ENCODE measurements at places on chromosomes 12 and 14. TPM values are rescaled to one million over a fixed set of nuclear protein-coding genes. Genes with fewer than 3 reads are reported as not detected.

The OAS2 gene
- 0.13 TPM for total RNA-seq

The PLD4 gene
- 0.24 TPM for total RNA-seq

The FOXM1 gene
- 42.8 TPM for total RNA-seq

The DHRS4 gene
- 12.5 TPM for total RNA-seq

The PAX9 gene
- 3.4 TPM for total RNA-seq

The C1QL4 gene
- total RNA-seq: 1.4 TPM

The POTEM gene
- not detected for total RNA-seq

The KRT3 gene
- not detected for total RNA-seq

The OR5AU1 gene
- total RNA-seq: not detected

The OXA1L gene
- 119 TPM for total RNA-seq

The KLRG1 gene
- total RNA-seq: 1.4 TPM

The SOAT2 gene
- total RNA-seq: not detected

DNA sequence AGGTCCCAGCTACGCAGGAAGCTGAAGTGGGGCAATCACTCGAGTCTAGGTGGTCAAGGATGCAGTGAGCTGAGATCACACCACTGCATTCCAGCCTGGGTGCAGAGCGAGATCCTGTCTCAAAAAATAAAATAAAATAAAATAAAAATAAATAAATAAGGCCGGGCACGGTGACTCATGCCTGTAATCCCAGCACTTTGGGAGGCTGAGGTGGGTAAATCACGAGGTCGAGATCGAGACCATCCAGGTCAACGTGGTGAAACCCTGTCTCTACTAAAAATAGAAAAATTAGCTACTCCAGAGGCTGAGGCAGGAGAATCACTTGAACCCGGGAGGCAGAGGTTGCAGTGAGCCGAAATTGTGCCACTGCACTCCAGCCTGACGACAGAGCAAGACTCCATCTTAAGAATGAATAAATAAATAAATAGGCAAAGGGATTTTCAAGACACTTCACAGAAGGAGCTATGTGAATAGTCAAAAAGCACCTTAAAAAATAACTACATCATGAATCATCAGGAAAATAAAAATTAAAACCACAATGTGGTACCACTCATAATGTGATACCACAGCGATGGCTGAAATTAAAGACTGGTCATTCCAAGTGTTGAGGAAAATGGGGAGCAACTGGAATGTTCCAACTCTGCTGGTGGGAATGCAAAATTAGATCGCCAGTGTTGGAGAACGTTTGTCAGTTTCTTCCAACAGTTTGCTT is 92.9 kb upstream of the TBX3 start:
- DNase-seq: no peak

DNA sequence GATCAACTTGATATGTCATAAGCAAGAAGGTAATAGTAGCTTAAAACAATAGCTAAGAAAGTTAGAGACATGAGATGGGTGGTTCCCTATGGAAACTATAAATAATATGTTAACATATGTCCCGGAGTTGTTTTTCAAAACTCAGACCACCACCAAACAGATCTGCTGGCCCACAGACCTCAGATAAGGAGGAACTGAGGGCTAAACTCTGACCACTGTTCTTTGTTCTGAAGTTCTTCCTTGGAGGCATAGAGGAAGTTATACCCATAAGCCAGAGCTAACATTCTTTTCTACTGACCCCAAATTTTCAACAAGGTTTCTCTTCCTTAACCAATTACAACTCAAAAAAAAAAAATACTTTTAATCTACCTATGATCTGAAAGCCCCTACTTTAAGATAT is 156.1 kb upstream of the FSCB start:
- DNase-seq: no peak

DNA sequence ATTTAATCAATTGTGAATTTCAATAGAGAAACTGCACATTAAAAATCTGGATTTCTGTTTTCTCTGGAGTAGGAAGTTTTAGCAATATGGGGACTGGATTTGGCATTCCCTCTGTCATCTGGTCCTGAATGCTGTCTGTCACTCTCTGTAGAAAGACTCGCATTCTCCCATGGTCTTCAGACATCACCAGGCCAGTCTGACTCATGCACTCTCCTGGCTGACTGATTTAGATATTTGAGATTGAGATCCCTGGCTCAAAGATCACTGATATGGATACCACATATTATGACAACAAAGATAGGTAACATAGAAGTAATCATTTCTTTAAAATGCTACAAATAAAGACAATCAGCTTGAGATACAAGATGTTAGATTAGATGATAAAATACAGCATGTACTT is 524.5 kb downstream of the GALC start:
- DNase-seq: no peak

GRCh38 chr14:55126034-55126433 is 3.0 kb upstream of the LGALS3 start:
- DNase-seq: no peak

DNA sequence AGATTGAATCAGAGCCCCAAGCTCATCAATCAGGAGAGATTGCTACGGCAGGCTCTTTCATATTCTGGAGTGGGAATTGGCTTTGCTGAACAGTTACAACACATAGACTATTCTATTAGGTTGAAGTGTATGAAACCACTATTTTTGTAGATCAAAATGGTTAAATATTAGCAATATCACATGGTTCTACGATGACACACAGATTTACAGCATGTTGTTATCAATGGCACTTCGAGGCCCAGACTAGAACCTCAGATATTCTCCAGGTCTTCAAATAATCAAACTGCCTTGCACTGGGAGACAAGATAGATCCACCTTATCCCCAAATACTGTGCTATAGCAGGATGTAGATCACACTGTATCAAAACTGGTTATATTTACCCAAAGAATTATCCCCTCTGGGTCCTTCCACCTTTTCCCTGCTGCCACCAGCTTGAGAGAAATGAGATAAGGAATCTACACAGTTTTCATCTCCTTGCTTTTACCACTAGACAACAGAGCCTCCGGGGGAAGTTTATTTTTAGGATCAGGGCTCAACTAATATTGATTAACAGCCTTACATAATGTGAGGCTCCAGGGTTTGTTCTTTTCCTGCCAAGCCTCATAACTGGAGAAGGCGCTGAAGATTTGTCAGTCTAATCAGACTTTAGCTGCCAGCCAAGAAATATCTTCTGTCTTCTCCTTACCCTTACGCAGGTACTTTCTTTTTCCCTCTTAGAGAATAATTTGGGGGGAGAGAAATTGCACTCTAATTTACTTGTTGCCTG is 507.1 kb downstream of the DIO2 start:
- no peak for DNase-seq

DNA sequence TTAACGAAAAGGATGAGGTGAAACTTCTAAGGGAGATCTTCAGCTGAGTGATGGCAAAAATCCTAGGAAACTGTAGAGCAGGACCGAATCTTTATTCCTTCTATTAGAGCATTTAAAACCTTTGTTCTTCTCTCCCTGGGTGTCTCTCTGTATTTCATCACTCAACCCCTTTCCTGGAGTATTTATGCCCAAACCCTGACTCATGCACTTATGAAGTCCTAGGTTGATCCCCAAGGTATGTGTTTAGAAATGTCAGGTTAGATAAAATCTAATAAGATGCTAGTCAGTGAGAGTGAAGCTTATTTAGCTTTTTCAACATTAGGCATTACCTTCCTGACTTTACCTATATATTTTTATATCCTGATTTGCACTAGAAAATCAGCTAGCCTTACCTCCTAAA is 239.8 kb upstream of the NPAS3 start:
- no peak for DNase-seq

DNA sequence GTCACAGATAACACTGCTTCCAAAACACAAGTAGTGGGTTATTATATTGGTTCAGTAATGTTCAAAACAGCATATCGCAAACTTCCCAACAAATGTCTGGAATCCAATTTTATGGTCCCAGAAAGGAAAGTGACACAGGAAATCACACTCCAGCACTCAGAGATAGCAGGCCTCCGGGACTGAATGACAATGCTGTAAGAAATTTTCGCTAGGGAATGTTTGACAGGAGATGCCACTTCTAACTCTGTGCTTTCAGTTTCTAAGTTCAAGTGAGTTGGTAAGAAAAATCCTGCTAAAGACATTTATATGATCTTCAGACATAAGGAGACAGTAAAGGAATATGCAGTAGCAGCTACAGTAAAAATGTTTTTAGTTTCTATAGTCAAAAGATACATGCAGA is 93.2 kb downstream of the SLC2A13 start:
- no peak for DNase-seq

- DNase-seq: no peak
Measured at GRCh38 chr12:126038434-126038833, 973.2 kb downstream of the AACS start.

DNA sequence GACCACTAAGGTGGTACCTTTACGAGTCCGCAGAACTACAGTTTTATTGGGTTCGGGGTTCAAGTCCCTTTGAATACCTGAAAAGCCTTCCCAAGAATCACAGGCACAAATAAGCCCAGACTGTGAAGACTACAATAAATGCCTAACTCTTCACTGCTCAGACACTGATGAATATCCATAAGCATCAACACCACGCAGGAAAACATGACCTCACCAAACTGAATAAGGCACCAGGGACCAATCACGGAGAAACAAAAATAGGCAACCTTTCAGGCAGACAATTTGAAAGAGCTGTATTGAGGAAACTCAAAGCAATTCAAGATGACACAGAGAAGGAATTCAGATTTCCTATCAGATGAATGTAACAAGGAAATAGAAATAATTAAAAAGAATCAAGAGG is 24.2 kb upstream of the P2RX7 start:
- DNase-seq: no peak

DNA sequence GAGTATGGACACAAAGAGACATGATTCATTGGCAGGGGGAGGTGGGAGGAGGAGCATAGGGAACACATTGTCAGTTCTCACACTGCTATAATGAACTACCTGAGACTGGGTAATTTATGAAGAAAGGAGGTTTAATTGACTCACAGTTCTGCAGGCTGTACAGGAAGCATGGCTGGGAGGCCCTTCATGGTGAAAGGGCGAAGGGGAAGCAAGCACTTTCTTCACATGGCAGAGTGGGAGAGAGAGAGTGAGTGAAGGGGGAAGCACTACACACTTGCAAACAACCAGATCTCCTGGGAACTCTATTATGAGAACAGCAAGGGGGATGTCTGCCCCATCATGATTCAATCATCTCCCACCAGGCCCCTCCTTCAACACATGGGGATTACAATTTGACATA is 391.8 kb downstream of the BMP4 start:
- DNase-seq: no peak

- no peak for DNase-seq
Measured at GRCh38 chr12:120649442-120650232, 9.2 kb downstream of the CABP1 start.

DNA sequence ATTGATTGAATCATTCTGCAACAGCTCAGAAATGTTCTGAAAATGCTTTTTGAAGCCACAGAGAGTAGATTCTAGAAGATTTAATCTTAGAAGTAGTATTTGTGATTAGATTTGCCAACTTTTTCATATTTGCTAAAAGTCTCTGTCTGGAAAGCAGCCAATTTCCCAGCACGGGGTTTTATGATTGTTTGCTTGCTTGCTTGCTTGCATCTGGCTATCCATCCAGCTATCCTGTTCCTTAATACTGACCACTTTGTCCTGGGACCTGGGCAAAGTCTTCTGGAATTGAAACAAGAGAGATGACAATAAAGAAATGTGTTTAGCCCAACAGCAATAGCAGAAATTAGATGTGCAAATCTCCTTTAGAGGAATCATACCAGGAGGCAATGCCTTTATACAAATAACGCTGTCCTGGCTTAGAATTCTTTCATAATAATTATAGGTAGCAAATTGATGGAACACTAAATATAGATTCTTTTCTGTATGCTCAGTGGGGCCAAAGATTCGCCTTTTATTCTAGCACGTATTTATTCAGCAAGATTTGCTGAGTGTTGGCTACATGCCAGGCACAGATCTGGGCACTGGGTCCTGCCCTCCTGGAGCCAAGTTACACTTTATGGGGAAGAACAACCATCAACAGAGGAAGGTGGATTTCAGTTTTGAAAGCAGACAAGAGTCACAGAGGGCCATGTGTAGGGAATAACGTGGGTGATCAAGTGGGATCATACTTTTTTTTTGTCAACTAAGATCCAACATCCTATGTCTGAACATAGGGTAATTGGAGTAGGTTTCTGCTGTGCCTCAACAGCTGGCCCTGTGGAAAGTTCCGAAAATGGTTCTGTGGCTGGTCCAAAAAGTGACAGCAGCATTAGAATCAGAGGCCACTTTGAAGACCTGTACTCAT is 25.3 kb downstream of the MYBPC1 start:
- no peak for DNase-seq

GRCh38 chr12:102702447-102703114 is 214.5 kb downstream of the PAH start:
- DNase-seq: peak; percentile 68

DNA sequence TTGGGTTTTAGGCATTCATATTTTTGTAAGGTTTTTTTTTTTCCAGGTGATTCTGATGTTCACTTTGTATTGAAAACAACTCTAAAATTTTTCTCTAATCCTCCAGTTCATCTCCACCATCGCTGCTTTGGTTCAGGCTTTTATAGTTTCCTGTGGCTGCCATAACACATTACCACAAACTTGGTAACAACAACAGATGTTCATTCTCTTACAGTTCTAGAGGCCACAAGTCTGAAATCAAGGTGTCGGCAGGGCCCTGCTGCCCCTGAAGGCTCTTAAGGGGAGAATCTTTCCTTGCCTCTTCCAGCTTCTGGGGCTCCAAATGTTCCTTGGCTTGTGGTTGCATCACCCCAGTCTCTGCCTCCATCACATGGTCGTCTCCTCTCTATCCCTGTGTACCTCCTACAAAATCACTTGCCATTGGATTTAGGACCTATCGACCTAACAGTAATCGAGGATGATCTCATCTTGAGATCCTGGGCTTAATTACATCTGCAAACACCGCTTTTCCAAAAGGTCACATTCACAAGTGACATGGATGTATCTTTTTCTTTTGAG is 55.2 kb downstream of the PELI2 start:
- no peak for DNase-seq

DNA sequence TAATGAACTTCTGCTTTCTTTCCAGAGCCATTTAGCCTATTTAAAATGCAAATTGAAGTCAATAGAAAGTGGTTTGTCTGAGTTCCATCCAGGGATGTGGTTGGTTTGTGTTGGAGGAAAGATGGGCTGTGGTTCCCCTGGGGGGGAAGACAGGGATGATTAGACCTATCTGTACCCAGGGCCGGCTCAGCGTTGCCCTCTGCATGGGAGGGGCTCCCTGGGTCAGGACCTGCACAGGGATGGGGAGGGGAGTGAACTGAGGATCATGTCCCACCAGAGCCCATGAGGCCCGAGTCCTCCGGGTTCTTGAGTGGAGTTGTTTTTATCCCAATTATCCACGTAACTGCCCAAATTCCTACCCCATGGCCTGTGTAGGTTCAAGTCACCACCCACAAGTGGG is 76.9 kb upstream of the SFSWAP start:
- no peak for DNase-seq
